ENCODE measurements at places on chromosomes 5 and 9.

DNA sequence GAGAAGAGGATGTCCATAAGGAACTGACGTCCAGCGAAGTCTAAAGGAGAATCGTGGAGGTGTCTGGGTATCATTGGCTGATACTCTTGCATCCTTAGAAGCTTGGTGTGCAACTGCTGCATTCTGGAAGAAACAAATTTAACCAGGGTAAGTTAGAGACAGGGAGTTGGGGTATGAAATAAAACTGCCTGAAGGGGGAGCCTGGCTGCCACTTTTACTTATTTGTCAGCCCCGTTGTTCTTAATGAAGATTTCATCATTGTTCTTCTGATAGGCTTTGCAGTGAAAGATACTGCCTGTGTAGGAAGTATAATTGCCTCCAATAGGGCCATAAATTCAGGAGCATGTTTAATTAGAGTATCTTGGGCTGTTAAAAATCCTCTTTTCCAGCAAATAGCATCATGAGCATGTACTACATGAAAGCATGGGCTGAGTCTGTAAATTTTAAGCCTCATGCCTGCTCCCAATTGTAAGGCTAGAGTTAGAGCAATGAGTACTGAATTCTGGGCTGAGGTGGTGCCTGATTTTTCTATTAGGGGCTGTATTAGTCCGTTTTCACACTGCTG, 1264.5 kb upstream of the ACO1 start:
- DNase-seq = no peak

DNA sequence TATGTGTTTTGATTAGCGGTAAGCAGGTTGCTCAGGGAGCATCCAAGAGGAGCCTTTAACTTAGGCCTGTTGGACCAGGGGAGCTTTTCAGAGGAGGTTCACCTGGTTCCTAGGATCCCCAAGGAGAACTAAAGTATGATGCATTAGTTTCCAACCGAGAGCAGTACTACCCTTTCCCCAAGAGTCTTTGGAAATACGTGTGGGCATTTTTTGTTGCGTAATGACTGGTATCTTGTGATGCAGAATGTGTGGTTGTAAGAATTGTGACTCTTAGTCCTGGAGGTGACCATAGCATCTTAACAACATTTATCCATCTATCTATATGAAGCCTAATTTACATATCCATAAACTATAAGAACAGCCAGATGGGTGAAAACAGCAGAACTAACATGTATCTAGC, 11.0 kb downstream of the CFAP95 start:
- no peak for DNase-seq

- no peak for DNase-seq
Observed at GRCh38 chr9:125439434-125440272, 178.0 kb downstream of the GAPVD1 start.

DNA sequence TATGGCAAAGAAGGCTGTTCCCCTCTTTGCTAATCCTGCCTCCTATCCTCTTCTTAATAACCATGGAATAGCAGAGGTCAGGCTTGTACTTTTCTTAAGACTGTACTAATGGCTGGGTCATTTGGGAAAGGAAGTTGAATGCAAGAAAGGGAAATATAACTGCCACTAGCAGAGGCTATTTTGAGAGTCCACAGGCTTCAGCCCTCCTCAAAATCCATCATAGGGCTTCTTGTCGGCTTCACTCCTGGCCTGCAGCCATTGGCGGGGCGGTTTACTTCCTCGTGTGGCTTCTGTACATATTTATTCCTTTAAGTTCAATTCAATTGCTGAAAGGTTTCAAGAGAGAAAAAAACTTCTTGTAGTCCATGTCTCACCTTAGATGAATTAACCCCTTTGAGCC, 2.8 kb upstream of the PARP8 start:
- DNase-seq = no peak

- DNase-seq = no peak
Observed at GRCh38 chr5:157069949-157070348, 11.0 kb upstream of the HAVCR1 start.
